ENCODE measurements at places on chromosomes 12 and 14.

GRCh38 chr12:110180591-110181005 lies 56.4 kb downstream of the IFT81 start:
- no peak for DNase-seq

GRCh38 chr14:99803106-99803775 lies 10.0 kb downstream of the EML1 start:
- DNase-seq = no peak

DNA sequence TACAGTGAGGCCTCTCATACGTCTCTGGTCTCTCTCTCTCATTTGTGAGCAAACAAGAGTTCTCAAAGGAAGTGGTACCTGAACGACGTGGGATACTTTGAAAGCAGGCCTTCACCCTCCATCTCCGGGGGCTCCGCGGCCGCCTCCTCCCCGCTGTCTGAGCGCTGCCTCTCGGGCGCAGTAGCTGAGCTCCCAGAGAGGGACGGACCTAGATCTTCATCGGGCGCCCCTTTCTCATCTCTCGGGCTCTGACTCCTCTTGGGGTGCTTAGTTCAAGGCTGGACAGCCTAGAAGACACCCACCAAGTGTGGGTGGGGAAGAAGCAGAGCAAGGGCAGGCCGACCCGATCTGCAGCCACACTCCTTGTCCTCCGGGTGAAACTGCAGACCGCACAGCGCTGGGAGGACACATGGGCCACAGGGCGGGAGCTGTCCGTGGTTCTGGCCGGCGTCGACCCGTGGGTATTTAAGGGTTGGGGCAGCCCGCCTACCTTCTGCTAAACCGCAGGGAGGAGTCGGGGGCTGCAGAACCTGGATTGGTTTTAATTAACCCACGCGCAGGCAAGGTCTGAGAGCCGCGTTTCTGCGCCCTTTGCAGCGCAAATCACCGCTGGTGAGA lies 92.7 kb downstream of the PAH start:
- DNase-seq = no peak

DNA sequence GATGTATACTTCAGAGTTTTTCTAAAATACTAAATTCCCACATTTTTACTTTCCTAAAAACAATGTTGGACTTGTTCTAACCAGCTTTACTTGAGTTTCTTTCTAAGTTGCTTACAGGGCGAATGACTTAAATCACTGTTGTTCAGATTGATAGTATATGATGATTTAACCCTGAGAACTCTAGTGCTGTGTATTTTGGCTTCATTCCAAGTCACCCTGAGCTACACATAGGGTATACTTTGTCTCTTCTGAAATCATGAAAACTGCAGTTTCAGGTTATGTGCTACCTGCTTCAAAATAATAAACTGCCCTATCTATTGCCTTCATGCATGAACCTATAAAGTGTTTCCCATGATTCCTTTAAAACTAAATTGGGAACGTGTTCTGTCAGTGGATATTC lies 162.5 kb upstream of the PDE3A start:
- DNase-seq = no peak

DNA sequence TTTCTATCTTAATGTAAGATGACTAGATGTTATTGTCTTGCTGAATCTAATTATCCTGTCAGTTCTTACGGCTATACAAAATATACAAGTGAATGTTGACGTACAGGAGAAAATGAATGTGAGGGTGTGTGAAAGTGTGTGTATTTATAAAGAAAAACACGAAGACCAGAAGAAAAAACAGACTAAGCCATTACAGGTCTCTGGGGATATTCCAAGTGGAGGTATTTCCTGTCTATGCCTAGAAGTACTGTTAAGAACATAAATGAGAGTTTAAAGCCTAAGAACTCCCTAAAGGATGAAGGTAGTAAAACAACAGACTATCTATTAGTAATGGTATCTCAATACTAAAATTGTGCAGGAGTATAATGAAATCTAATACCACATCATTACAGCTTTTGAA lies 7.6 kb downstream of the MDM1 start:
- DNase-seq = no peak

DNA sequence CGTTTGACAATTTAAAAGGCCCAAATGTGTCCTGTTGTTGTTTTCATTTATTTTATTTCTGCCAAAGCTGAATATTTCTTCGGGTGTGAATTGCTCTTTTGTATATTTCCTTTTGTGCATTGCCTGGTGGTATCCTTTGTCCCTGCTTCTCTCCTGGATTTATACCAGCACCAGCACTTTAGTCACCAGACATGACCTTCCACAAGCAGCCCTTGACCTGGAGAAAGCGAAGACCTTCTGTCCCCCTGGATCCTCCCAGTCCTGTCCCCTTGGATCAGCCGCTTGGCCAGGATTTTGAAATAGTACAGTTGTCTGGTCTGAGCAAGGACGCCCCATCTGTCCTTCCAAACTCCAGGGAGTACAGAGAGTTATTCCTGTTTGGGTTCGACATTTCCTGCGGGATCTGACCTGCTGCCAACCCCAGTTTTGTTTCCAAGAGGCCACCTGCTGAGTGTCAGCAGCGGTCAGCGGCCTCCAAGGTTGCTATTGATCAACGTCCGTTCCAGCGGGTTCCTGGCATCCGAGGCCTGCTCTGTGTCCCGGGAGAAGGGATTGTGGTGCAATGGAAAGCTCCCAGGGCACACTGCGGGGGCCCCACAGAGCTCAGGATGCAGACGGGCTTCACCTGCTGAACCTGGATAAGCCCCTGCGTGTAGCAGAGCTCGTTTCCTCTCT lies 45.1 kb upstream of the CHGA start:
- no peak for DNase-seq

DNA sequence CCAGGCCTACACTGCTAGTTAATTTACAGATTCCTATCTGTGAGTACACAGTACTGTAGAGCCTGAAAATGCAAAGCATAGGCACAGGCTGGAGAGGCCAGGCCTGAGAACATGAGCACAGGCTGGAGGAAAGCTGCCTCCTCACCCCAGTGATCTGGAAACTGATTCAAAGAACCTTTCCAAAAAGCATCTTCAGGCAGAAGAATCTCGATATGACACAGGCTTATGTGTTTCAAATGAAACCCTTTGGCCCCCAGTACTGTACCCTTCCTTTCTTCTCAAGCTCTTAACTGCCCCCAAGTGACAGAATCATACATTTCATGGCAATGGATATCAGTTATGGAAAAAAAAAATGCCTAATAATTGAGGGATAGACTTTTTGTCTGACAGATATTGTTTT lies 122.0 kb downstream of the KCNC2 start:
- DNase-seq = no peak

DNA sequence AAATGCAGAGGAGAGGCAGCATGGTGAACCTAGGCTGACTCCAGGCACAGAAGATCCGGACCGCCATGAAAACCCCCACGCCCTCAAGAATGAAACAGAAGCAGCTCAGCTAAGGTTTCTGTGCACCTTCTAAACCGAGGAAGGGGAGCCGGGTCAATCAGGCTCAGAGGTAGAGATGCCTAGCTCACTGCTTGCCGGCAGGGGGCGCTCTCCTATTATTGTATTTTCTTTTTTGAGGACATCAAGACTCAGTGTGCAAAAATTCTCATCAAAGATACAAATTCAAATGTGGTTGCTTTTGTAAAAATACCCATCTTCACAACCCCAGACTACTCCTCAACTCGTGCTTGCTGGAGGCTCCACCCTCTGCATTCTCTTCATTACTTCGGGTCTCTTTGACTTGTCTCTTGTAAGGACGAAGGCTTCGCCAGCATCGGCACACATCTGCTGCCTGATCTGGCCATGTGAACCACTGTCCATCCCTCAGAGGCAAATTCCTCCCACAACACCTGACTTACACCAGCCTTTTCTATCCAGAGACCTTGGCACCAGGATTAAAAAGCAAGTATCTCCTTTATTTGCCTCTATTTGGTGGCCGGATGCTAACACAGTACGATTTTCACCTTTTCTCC lies 33.4 kb upstream of the RNASE3 start:
- no peak for DNase-seq

DNA sequence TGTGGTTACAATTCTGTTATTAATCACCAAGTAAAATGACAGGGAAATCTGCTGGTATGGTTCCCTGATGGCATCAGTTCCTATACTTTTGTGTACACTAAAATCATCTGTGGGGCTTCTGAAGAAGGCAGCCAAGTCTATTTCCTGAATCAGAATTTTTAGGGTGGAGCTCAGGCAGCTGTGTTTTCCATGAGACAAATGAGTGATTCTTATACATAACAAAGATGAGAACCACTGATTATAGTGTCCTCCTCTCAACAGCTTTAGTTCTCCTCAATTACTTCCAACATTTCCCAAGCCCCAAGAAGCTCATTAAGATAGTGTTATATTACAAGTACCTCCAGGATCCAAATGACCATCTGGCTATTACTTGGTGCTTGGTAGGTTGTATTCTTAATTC lies 64.5 kb upstream of the USP44 start:
- no peak for DNase-seq

DNA sequence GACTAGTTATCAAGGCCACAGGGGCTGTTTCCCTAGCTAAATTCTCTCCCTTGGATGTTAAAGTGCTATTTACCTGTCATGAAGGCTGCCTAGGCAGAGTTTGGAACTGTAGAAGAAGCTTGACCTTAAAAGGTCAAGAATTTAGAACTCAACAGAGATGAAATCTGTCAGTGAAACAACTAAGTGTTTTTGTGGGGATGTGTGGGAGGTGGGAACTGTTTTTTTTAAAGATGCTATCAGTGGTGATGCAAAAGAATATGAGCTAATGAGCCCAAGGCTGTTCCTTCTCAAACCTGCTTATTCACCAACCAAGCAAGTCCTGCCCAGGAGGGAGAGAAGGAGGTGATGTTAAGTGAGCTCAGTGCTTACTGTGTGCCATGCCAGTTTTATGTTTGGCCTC lies 40.8 kb upstream of the POC1B start:
- DNase-seq = no peak

DNA sequence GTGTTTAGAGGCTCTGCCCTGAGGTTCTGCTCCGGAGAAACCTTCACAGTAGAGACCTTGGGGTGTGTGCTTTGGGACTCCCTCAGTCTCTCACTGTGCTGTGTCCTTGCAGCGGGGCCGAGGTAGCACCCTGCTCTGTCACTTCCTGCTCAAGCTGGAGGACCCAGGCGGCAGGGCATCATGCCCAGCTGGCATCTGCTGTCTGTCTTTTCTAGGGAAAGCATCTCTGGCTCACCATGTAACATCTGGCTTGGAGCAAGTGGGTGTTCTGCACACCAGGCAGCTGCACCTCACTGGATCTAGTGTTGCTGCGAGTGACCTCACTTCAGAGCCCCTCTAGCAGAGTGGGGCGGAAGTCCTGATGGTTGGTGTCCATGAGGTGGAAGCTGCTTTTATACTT lies 124.5 kb downstream of the ESRRB start:
- no peak for DNase-seq

GRCh38 chr12:38586789-38587188 lies 270.2 kb downstream of the ALG10B start:
- DNase-seq = peak; percentile 64

GRCh38 chr12:59484575-59484974 lies 111.3 kb upstream of the SLC16A7 start:
- no peak for DNase-seq

DNA sequence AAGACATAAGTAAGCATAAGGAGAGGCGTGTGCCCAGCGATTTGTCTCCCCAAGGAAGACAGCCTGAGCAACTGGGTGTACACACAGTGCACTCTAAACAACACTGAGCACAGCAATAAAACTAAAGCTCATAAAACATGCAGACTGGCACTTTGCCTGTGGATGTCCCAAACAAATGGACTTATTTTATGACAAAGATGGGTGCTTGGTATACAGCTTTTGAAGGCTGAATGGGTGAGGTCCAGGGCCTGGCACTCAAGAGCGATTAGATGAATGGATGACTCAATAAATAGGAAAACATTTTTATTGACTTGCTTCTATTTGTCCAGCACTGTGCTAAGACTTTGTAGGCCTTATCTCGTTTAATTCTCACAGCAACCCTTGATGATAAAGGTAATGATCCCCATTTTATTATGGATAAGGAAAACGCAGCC lies 28.5 kb downstream of the LGMN start:
- DNase-seq = no peak

DNA sequence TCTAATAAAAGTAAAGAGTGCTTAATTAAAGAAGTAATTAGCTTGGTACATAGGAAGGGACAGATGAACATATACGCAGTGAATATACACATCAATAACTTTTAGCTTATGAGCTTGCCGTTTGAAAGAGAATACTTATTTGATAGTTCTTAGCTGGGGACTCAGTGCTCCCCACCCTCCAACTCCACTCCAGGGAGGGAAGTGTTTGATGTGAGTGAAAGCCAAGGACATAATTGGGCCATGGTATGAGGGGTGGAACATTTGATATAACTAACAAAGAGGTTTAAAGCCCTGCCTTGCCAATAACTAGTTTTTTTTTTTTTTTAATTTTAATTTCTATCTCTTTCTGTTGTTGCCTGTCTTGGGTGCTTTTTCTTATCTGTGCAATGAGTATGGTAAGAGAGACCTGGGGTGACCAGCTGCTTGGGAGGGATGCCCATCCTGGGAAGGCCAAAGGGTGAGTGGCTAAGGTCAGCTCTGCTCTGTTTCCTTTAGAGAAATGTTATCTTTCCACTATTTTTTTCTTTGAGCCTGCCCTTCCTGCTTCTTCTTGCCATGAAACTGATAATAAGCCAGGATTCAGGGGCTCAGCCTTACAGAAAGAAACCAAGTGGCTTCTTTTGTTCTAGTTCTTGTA lies 132.8 kb upstream of the CPSF6 start:
- no peak for DNase-seq

GRCh38 chr14:100587763-100588411 lies 670 bp upstream of the BEGAIN start:
- no peak for DNase-seq

- DNase-seq = peak; percentile 97
These were observed 2.7 kb upstream of the GALNT6 start for GRCh38 chr12:51393676-51394545.

DNA sequence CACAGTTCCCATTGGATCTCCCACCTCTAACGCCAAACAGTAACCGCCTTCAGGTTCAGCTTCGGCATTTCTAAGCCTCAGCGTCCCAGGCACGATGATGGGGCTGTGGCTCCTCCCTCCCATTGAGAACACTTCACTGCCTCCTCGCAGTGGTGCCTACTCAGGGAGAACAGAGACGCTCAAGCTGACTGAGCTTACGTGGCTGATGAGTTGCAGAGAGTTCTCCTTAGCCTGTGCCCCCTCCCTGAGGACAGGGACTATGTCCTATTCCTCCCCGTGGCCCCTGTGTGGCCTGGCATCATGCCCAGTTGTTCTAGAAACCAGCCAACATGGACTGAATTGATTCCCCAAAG lies 87.0 kb downstream of the ITPK1 start:
- DNase-seq = no peak

DNA sequence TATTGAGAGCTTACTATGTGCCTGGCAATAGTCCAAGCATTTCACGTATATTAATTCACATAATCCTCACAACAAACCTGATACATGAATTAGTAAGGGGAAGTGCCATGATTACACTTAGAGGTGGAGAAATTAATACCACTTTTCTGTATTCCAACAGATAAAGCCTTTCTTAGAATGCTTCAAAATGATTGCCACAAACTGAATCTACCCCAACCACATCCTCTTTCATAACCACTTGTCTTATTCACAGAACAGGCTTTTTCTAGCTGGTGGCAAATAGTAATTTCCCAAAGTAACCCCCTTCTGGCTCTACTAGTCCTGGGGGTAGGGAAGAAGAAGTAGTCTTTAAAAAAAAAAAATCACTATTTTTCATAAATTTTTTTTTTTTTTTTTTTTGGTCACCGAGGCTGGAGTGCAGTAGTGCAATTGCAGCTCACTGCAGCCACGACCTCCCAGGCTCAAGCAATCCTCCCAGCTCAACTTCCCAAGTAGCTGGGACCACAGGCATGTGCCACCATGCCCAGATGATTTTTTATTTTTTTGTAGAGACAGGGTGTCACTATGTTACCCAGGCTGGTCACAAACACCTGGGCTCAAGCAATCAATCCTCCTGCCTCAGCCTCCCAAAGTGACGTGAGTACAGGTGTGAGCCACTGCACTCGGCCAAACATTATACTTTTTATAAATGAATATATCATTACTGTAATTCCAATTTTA lies 59.0 kb upstream of the ARID2 start:
- no peak for DNase-seq

All from HS-5 (cell line).